ENCODE measurements at places on chromosomes 12 and 14.

DNA sequence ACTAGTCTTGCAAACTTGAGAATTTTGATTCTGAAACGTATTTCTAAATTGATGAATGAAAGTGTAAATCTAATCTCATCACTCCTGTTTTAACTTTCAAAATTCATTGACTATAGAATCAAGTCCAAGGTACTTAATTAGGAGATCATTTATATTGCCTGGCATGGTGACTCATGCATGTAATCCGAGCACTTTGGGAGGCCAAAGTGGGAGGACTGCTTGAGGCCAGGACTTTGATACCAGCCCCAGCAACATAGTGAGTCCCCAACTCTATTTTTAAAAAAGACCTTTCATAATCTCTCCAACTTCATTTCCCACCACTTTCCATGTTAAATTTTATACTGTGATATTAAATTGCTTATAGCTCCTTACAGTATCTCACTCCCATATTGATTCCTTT is 3.0 kb upstream of the MIPOL1 start:
- no peak for DNase-seq

DNA sequence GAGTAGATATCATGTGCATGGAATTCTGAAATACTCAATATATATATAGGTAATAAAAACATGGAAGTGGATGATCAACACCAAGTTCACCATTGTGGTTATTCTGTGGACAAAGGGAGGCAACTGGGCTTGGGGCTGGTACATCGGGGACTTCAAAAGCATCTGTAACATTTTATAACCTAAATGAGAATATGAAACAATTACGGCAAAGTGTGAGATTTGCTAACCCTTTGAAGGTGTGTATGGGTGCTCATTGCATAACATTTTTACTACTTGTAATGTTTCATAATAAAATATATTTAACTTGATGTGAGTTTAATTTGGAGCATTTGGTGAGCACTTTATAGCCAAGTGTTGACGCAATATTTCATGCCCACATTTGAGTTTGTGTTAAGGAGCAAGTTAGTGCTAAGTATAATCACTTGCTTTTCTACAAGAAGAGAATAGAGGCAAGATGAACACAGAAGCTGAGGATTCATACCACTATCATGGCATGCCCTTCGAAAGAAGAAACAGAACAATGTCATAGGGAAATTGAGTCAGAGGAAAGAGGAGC is 109.3 kb downstream of the NTN4 start:
- no peak for DNase-seq

DNA sequence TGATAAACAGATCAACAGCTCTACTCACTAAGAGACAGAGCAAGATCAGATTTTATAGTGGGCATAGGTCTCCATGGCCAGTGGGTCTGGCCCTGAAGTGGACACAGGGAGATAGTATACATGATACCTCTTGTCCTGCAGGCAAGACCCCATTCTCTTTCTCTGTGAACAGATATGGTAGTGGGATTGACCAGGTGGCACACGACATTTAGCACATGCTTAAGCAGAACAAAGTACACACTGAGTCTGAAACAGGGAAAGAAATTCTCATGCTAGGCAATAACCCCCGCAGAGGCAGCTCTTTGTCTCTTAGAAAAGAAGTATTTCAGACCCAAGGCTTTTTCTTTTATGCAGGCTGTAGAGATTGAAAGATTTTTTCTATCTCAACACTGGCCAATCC is 1331.2 kb downstream of the FSCB start:
- DNase-seq = no peak

GRCh38 chr12:122545855-122546254 is 18.8 kb downstream of the KNTC1 start:
- no peak for DNase-seq

DNA sequence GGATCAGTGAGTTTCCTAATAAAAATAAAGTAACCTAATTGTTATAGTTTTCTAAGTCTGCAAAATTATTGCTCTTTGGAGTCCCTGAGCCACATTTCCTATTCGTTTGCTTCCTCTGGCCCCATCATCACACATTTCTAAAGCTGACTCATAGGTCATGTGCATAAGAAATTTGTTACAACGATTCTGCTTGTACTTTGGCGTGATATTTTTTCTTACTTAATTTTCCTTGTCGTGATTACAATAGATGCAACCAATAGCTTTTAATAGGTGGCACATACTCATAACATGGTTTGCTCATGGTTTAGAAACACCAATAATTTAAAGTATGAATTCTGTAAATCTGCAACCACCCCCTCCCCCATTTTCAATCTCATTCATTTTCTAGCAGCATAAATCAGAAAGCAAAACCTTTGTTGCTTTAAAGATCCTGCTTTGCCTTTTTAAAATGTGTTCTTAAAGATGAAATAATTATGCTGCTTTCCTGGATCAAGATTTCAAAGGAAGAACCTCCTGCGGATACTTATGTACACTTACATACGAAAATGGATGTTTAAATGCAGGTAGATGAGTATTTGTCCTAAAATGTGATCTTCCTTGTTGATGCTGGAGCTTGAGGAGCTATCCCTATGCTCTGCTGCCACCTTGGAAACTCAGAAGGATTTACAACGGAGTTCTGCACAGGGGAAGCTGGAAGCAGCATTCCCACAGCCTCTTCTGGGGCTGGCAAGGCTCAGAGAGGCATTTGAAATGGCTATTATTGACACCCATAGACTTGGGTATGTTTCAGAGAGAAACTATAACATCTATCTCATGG is 1.7 kb upstream of the FLRT2 start:
- DNase-seq = no peak

GRCh38 chr12:56411781-56412639 is 37.2 kb downstream of the TIMELESS start:
- DNase-seq = no peak

GRCh38 chr12:78101946-78102635 is 271.4 kb downstream of the NAV3 start:
- DNase-seq = no peak

DNA sequence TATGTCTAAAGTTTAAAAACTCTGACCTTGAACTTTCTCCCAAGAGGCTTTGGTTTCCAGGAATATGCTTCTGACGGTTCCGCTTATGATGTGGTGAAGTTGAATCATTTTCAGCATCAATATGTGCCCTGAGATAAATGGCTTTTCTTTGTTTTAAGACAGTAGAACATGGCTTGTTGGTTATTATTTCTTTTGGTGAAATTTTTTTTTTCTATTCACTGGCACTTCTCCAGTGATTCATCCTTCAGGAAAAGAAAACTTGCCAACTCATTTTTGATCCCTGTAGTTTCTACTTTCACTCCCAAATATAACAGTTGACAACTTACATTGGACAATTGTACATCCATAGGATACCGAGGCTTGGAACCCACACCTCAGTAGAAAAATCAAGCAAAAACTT is 1301.2 kb upstream of the FLRT2 start:
- no peak for DNase-seq

GRCh38 chr14:103739793-103740501 is 24.3 kb downstream of the ZFYVE21 start:
- DNase-seq = no peak

DNA sequence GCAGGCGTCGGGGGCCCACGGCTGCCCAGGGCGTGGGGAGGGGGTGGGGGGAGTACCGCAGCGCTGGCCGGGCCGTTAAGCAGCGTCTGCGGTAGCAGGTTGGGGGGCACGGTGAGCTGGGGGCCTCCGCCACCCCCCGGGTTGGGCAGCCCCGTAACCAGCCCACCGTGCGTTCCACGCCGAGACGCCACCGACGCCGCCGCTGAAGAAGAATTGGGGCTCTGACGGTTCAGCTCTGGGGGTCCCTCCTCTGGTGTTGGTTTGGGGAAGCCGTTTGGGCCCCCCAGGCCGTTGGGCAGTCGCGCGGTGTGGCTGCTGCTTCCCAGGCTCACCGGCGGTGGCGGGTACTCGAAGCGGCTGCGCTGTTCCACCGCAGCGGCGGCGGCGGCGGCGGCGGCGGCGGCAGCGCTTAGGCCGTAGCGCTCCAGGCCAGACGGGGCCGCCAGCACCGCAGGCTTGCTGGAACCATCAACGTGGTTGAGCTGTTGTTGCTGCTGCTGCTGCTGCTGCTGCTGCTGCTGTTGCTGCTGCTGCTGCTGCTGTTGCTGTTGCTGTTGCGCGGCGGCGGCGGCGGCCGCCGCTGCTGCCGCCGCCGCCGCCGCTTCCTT is 1.5 kb downstream of the IRF2BPL start:
- no peak for DNase-seq

DNA sequence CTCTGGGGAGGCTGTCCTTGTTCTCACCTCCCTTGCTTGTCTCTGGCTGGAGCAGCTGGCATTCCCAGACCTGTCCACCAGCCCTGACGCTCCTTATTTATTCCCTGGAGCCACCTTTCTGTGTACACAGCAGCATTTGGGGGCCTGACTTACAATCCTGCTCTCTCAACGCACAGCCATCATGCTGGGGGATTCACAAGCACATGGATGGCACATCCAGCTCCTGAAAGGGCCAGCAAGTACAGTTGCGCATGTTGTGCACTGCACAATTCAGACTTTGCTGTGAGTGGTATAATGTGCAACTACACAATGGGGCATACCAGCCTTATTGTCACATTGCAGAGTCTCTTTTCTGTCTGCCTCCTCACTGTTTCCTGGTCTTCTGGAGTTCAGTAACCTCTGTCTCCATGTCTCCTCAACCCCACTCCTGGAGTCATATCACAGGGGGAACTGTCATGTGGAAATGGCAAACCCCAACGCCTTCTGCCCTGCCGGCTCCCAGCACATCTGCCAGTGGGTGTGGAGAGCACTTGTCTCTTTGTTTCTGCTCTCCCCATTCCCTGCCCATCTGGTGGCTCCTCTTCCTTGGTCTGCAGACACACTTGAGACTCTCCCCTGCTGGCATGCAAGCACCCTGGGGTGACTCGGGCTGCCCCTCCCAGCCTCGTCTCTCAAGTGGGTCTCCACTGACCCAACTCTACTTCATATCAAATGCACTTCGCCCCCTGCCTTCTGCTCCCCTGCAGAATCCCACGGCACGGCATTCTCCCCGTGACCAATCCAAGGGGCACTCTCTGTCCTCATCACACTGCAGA is 41.2 kb upstream of the MEG3 start:
- no peak for DNase-seq

- DNase-seq = no peak
Observed at GRCh38 chr12:20006871-20007730, 361.2 kb upstream of the PDE3A start.
